ENCODE measurements at places on chromosomes 6 and 20.

- DNase-seq: no peak
These were observed 5.0 kb downstream of the FAM209B start for GRCh38 chr20:56537997-56538396.

DNA sequence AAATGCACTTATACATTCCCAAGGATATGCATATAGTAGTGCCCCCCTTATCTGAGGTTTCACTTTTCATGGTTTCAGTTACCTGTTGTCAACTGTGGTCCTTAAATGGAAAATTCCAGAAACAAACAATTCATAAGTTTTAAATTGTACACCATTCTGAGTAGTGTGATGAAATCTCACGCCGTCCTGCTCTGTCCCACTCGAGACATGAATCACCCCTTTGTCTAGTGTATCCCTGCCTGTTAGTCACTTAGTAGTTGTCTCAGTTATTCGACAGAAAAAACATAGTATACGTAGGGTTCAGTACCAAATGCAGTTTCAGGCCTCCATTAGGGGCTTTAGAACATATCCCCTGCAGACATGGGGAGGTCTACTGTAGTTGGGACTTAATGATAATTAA lies 57.0 kb downstream of the MAP1LC3A start:
- no peak for DNase-seq

- DNase-seq: no peak
These were observed 111.5 kb upstream of the RPS6KA2 start for GRCh38 chr6:166738386-166739116.

DNA sequence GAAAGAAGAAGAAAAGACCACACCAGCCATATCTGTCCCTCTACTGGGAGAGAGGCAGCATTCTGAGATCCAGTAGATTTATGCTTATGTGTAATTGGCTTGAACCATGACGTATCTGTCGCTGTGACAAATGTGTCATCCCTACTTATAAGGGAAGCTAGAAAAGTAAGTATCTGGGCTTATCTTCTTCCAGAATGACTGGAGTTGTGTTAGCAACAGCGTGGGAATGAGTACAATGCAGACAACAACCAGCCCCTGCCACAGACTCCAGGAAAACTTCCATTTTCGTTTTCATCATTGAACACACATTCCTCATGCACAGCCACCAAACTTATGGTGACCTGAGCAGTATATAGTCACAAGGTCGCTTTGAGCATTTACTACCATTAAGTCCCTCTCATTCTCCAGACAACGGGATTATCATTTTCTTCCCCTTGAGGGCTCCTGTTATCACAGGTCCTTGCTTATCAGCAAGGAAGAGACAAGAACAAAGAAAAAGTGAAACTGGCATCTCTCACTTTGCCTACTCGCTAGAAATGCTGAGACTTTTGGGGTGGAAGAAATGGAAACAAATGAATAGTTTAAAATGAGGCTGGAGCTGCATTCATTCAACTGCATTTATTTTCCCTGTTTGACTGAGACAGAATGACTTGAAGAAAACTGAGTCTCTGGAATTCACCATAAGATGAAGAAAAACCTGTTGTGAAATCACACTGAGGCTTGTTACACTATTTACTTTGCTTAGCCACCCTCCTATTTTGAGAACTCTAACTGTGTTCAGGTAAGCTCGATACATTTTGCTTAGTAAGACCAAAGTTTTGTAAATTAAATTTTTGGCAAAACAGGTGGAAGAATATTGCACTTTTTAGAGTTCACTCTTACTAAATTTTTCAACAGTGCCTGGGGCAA lies 149.3 kb upstream of the FOXQ1 start:
- DNase-seq: no peak

- no peak for DNase-seq
These were observed 6.7 kb downstream of the SNAI1 start for GRCh38 chr20:49989234-49990065.

DNA sequence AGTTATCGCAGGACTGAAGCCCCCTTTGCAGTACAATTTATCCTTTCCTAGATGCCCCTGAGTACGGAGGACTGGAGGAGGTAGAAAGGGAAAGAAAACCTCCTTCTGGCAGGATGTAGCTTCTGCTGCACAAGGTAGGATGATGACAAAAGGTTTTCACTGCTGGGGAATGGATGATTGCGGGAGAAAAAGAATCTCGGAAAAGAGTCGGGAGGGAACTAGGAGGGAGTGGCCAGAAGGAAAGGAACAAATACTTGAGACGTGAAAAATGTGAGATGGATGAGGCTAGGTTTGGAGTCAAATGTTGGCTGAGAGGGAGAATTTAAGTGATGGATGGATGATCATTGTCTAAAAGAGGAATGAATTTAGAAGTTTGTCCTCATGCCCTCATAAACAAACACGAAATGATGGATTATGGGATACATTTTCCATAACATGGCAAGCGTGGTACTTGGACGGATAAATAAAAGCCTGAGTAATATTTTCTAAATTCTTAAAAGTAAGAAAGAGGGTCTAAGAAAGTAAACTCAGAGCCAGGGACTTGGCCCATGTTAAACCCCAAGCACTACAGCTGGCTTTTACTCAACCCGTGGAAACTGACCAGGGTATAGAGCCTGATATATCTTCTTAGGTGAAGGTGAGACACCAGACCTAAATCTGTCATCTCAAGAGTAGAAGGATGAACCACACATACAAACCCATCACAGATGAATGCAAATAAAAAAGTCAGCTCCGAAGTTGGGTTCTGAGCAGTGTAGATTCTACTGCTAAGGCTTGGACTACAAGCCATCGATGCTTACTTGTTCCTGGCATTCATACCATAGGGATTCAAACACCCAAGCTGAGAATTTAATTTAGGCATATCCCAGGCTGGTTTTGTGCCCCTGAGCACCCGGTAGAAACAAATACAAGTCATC lies 72.4 kb downstream of the HFE start:
- DNase-seq: peak; percentile 45

DNA sequence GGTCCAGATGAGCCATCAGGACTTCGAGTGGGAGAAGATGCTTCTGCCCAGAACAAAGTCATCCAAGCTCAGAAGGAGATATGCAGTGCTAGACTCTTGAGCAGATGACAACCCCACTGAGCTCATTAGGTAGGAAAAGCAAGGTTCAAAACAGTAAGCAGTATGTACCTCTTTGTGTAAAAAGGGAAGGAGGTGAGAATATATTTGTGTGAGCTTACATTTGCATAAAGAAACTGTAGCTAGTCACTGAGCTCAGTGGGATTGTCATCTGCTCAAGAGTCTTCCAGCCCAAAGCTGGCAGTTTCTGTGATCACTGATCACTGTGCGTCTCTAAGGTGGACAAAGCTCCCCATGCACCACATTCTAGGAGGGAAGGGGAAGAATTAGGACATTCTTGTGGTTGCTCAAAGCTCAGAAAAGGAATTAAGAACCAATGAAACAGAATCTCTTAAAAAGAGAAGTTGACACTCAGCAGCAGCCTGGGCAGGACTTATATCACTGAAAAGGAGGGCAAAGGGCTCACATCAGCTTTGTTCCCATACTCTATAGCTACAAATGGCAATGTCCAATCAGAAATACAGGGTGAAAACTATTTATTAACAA lies 90.0 kb upstream of the MAFB start:
- DNase-seq: no peak
